Smooth muscle cell of the brain vasculature (primary cell): ENCODE measurements at places on chromosomes 2 and 18.

- peak; percentile 47 for DNase-seq
These were observed 105.0 kb upstream of the SMAD7 start for GRCh38 chr18:49055754-49056172.

- DNase-seq, result no peak
These were observed 30.8 kb upstream of the SOX11 start for GRCh38 chr2:5661362-5661761.

- DNase-seq, result no peak
These were observed 28.2 kb downstream of the CALCRL start for GRCh38 chr2:187419808-187420207.

DNA sequence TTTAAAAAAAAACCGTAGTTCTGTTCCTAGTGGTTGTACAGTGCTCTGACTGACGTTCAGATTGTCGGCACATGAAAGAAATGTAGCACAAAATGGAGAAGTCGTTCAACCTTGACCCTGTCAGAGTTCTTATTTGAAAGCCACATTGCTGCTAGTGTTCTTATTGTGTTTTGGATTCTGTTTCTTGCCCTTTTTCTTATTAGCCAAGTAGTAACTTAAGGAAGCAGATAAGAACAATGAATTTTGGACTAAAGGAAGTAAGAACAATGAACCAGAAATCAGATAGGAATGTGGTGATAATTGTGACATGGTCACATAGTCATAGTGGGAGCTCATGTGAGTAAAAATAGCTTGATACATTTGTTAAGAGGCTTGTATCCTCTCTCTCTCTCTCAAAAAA lies 45.9 kb downstream of the RPIA start:
- no peak for DNase-seq

GRCh38 chr2:183614799-183615435 lies 490.7 kb downstream of the NUP35 start:
- DNase-seq, result peak; percentile 18

- DNase-seq, result no peak
These were observed 37.5 kb downstream of the MGAT4A start for GRCh38 chr2:98693477-98693876.
